NCI-H1105 (cell line): ENCODE measurements at places on chromosomes 11 and 22.
A peak's percentile ranks its signal among the peaks of the same experiment; 100 is the strongest.

DNA sequence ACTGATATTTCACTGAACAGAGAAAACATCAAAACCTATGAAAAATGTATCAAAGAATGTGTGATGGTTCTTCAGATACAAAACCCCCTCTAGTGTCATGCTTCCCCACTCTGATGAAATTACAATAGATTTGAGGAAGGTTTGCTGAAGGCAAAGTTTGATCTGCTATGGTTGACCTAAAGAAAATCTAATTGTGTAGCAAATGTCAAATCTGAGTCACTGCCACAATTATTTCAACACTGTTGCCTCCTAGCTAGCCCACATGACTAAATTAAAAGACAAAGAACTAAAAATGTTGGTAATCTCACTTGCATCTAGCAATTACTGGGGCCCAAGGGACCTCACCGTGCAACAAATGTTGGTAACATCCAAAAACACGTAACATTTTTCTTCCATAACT lies 728.0 kb downstream of the DLG2 start:
- no peak for DNase-seq

DNA sequence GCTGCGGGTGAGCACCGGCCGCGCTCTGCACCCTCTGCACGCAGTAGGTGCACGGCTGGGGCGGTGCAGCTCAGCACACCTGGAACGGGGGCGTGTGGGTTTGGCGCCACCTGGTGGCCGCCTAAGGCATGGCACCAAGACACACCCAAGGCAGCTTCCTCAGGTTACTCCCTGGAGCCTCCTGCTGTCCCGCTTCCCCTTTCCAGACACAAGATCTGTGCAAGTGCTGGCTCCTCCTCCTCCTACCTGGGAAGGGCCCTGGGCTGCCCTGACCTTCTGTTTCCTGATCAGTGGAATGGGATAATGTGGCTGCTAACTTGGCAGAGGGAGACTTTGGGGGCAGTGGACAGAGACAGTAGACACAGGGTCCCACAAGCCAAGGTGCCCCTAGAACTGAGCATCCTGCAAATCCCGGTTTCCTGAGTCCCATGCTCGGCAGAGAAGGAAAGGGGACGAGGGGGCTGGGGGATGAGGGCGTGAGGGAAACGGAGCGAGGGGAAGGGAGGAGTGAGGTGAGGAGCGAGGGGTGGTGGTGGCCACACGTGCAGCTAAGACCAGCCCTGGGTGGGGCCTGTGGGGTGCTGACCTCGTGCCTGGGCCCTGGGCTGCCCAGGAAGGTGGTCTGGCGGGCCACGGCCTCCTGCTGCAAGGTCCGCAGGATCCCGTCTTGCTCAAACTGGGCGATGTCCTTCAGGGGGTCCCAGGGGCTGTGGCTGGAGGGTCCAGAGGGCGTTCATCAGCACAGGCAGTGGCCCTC lies 34.8 kb upstream of the CARS1 start:
- DNase-seq = peak; percentile 31

DNA sequence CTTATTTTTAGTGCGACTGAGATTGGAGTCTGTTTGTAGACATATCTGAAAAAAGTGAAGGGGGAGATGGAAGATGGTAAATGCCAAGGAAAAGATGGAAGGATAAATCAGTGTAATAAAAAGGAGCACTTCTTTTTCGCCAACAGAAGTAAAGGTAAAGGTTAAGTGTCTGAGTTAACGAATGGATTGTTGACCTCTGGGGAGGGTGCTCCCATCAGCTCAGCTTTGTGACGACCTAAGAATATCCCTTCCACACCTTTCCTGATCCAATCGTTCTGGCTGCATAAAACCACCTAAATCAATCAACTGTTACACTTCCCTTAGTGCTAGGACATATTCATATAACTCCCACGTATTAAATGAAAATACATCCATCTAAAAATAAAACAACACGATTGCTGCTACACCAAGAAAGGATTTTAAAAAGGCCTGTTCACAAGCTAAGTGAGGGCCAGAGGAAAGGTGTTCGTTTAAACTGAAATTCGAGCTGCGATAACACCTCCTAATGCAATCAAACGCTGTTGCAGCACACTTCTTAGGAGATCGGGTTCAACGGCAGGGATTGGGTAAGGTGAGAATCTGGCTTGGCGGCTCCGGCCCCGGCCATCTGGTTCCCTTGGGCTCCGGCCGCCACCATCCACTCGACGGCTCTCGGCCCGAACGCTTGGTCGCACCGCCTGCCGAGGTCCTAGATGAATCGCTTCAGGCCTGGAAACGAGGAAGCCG lies 658 bp downstream of the C11orf71 start:
- DNase-seq = peak; percentile 28

DNA sequence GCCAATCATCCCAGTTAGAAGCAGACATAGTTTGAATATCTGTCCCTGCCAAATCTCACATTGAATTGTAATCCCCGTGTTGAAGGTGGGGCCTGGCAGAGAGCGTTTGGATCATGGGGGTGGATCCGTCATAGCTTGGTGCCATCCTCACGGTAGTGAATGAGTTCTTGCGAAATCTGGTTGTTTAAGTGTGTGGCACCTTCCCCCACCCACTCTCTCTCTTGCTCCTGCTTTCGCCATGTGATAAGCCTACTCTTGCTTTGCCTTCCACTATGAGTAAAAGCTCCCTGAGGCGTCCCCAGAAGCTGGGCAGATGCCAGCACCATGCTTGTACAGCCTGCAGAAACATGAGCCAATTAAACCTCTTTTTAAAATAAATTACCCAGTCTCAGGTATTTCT lies 5.0 kb upstream of the CCDC81 start:
- no peak for DNase-seq

DNA sequence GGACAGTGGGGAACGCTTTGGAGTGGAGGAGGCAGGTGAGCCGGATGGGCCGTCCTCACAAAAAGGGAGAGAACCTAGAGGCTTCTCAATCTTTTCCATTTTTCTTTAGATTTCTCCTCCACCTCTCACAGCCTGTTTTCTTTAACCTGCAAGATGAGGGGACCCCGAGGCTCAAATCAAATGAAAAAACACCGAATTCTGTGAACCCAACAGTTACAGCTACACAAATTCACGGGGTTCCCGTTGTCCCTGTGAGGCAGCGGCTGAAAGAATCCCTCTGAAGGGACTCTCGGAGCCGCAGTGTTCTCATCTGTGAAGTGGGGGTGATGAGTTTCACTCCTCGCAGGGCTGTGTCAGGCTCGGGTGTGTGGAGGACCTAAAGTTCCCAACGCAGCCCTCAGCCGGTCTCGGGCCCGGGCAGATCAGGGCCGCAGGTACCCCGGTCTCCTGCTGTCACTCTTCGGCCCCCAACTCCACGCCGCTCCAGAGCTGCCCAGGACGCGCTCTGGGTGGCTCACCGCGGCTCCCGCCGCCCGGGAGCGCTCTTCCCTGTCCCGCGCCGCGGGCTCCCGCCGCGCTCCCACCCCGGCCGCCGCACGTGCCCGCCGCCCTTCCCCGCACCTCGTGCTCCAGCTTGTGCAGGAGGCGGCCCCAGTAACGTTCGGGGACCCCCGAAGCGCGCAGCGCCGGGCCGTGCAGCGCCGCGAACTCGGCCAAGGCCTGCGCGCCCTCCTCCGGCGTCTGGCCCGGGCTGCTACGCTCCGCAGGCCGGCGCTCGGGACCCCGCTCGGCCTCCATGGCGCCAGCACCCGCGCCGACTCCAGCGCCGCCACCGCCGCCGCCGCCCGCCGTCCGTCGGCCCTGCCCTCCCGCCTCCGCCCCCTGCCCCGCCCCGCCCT lies at the start of gene TTLL12:
TSS of gene TTLL12 (minus strand) at position 863 of the 899 bp plus-strand sequence. CDS start at position 798, 65 bp downstream.
- peak; percentile 8 for DNase-seq

- DNase-seq = no peak
Measured at GRCh38 chr11:71301858-71302533, 49.6 kb upstream of the SHANK2 start.

DNA sequence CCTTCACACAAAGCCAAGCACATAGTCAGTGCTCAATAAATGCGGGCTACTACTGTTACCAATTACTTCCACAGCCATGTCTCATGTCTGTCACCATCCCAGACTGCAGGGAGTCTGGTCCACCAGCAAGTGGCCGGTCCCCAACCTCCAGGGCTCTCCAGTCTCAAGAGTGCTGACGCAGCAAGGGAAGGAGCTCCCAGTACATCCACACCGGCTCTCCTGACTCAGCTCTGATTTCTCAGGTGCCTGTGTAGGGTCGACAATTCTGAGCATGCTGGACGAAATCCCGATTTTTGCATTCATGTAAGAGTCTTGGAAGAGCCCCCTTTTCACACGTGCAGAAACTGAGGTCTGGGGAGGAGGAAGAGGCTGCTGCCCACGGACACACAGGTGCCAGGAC lies 10.3 kb upstream of the NEFH start:
- DNase-seq = no peak

- no peak for DNase-seq
Measured at GRCh38 chr22:32643246-32643645, 158.3 kb upstream of the TIMP3 start.

DNA sequence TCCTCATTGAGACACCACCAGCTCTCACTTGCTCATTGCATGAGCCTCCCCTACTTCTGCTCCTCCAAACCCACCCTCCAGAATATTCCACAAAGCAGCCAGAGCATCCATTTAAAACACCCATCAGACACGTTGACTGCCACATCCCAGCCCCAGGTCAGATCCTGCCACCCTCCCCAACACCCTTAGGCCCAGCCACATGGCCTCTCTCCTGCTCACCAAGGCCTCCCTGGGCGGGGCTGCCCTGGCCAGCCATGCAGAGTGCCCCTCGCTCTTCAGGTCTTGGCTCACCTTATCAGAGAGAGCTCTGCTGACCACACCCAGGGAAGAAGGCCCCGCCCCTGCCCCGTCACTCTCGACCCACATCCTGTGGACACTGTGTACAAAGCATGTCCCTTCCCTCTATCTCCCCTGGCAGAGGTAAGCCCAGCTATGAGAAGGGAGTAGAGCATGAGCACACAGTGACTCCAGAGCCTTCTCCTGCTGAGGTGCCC lies 106.8 kb downstream of the MICAL3 start:
- no peak for DNase-seq

DNA sequence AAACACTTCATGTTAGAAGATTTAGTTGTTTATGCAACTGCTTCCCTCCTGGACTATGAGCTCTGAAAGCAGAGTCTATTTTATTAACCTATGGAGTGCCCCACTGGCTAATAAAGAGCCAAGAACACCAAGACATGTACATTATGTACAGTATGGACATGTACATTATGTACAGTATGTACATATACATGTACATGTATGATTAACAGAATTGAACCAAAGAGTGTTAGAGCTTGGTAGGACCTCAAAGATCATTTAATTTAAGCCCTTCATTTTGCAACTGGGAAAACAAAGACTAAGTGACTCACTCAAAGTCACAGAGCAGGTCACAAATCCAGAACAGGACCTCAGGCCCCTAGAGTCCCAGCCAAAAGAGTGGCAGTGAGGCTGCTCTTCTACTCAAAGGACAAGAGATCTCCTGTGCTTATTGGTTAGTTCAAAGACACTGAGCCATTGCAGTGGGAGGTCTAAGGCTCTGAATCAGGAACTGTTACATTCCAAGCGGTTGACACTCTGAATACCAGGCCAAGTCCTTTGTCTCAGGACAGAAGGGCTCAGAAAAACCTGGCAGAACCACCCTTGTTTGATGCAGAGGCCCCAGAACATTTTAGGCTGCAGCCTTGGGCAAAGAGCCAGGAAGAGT lies 103.8 kb downstream of the FAM168A start:
- DNase-seq = no peak

GRCh38 chr22:31075961-31076360 lies 5.2 kb upstream of the SMTN start:
- no peak for DNase-seq

DNA sequence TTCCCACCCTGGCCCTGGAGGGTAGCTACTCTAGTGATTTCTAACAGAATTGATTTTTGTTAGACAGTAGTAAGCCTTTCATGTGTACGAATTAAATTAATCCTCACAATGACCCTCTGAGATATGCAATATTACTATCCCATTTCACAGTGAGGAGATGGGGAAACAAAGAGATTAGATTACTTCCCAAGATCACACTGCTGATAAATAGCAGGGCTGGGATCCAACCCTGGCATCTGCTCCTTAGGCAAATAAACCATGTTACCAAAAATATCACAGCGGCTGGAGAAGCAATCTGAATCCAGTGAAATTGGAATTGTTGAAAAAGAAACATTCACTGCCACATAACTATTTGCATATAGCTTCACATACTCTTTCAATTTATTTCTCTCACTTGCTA lies 12.8 kb upstream of the CAVIN3 start:
- peak; percentile 47 for DNase-seq

DNA sequence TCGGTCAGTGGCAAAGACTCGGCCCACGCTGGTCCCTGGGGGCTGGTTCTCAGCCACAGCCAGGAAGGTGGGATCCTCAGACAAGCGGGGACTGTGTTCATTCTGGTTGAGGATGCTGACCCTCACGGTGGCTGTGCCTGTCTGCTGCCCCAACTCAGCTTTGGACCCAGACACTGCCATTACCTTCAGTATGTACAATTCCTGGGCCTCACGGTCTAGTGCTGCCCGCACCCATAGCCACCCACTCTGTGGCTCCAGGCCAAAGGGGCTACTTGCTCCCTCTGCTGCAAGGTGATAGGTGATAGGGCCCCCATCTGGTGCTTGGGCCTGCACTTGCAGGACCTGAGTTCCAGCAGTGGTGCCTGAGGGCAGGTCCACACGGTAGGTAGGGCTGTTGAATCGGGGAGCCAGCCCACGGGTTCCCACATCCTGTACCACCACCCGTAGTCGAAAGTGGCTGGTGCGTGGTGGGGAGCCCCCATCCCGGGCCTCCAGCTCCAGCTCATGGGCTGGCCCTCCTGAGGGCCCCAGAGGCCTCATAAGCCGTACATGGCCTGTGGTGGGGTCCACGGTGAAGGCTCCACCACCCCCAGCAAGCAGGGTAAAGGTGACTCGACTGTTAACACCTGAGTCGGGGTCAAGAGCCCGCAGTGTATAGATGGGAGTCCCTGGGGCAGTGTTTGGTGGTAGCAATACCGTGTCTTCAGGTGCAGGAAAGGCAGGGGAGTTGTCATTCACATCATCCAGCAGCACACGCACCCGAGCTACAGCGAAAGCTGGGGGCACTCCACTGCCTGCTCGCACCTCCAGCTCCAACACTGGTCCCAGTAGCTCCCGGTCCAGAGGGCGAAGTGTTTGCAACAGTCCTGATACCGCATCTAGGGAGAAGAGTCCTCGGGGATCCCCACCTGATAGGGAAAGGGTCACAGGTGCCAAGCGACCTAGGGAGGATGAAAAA lies 13.2 kb upstream of the TPP1 start:
- no peak for DNase-seq

GRCh38 chr11:124108156-124108555 lies 7.1 kb upstream of the VWA5A start:
- peak; percentile 24 for DNase-seq

GRCh38 chr11:131504199-131504949 lies 134.0 kb downstream of the NTM start:
- DNase-seq = peak; percentile 88

- DNase-seq = no peak
Measured at GRCh38 chr11:32425761-32426160, 9.6 kb downstream of the WT1 start.

DNA sequence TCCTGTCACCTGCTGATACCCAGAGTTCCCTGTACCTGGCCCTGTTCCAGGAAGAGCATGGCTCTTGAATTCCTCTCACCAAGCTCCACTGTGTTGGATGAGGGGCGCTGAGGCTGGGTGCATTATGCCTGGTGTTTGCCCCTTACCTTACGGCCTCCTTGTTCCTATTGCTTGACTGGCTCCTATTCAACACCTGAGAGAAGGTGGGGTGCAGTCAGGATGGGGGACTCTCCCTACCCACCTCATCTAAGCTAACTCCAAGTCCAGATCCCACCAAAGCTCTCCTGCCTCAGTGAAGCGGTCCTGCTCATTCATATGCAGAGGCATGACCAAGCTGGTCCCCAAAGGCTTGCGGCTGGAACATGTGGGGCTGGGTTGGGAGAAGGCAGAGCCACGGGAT lies 35.8 kb upstream of the RIC3 start:
- no peak for DNase-seq
